ENCODE measurements at places on chromosomes 13 and 19. TPM values are rescaled to one million over a fixed set of nuclear protein-coding genes. Genes with fewer than 3 reads are reported as not detected.

The KLK7 gene
- total RNA-seq = not detected

The ZNF525 gene
- 11.1 TPM for total RNA-seq

The ACTMAP gene
- 6.7 TPM for total RNA-seq

The SIGLEC14 gene
- total RNA-seq = 0.86 TPM

The OR4F17 gene
- total RNA-seq = not detected

The SIGLECL1 gene
- not detected for total RNA-seq

The ZNF570 gene
- 11.8 TPM for total RNA-seq

The NEK5 gene
- total RNA-seq = not detected

DNA sequence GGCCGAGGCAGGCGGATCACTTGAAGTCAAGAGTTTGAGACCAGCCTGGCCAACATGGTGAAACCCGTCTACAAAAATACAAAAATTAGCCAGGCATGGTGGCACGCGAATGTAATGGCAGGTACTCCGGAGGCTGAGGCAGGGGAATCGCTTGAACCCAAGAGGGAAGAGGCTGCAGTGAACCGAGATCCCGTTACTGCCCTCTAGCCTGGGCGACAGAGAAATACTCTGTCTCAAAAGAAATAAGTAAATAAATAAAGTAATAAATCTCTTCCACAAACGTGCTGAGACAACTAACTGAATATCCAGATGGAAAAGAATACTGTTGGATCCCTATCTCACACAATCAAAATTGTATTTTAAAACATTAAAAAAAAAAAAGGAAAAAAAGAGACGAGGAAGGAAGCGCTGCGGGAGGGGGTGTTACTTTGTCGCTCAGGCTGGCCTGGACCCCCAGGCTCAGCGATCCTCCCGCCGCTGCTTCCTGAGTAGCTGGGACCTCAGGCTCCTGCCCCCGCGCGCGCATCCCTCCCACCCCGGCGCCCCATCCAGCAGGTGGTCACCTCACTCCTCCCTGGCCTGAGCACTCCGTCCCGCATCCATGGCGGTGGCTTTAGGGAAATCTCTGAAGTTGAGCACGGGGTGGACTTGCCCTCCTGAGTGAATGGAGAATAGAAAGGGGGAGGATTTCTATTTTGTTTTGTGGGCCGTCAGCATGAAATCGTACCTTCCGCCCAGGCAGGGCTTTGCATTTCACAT lies 628 bp upstream of the ZNF813 start:
- DNase-seq = no peak

DNA sequence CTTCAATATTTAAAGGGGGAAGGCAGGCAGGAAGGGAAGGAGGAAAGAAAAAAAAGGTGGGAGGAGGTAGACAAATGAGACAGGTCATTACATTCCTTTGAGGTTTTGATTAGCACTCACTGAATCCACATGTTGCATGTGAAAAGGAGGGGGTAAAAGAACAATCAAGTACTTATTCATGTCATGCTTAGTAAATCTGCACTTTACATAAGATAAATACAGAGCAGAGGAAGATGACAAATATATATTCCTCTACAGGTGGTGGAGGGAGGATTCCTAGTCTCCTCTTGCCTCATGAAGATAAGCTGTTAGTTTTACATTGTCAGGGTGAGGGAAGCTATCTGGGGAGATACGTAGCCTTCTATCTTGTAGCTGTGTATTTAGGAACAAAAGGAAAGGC lies 1645.4 kb upstream of the SPRY2 start:
- DNase-seq = no peak

- DNase-seq = no peak
Observed at GRCh38 chr19:33806434-33806881, 9.8 kb downstream of the KCTD15 start.

DNA sequence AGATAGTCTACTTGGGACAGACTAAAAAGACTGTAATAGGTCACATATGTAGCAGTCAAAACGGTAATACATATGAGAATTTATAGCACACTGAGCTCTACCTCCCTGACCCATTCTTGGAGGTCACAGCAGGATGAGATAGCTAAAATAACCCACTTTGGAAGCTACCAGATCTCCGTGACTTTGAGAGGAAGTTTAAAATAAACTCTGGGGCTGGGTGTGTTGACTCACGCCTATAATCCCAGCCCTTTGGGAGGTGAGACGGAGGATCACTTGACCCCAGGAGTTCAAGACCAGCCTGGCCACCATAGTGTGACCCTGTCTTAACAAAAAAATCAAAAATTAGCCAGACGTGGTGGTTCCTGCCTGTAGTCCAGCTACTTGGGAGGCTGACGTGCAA lies 45.3 kb downstream of the DHRS12 start:
- no peak for DNase-seq

- peak; percentile 55 for DNase-seq
Observed at GRCh38 chr19:21568816-21569493, 63.6 kb downstream of the ZNF429 start.

DNA sequence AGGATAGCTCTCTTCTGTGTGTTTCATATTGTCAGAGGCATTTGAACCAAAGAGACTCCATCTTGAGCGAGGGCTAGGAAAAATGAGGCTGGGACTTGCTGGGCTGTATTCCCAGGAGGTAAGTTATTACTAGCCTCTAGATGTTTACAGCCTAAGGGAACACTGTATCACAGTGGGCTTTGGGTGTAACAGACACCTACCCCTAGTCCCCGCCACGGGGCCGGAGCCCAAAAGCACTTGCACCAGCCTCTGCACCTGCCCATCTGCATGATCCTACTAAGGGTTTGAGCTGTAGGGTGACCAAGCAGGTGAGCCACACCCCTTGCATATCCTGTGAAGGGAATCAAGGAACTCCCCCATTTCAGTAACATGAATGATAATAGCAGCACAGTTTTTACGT lies 1972.2 kb downstream of the OLFM4 start:
- DNase-seq = no peak

DNA sequence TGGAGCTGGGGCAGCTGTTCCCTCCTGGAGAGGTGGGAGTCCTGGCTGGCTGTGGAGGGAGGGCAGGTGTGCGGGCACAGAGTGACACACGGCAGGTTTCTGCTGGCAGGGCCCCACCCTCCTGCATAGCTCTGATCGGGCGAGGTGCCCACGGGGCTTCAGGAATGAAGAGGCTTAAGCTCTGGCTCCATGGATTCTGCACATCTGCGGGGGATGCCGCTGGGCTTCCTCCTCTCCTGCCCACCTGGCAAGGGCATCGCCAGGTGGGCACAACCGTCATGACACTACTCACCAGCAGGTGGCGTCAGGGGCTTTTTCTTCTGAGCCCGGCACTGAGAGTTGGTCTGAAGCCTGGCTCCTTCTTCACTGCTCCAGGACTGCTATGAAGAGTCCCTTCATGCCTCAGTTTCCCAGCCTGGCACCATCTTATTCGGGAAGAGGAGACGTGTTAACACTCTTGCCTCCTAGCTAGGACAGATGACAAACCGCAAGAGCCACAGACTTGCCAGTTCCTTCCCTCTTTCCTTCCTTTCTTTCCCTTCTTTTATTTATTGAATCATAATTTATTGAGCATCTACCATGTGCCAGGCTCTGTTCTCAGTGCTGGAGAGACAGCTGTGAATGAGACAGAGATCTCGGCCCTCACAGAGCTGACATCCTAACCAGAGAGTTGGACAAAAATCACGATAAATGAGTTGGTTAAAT lies 15.2 kb upstream of the PAK4 start:
- DNase-seq = peak; percentile 53

Measured in T-helper 17 cell (primary cell).